ENCODE measurements at places on chromosomes 16 and 17.

DNA sequence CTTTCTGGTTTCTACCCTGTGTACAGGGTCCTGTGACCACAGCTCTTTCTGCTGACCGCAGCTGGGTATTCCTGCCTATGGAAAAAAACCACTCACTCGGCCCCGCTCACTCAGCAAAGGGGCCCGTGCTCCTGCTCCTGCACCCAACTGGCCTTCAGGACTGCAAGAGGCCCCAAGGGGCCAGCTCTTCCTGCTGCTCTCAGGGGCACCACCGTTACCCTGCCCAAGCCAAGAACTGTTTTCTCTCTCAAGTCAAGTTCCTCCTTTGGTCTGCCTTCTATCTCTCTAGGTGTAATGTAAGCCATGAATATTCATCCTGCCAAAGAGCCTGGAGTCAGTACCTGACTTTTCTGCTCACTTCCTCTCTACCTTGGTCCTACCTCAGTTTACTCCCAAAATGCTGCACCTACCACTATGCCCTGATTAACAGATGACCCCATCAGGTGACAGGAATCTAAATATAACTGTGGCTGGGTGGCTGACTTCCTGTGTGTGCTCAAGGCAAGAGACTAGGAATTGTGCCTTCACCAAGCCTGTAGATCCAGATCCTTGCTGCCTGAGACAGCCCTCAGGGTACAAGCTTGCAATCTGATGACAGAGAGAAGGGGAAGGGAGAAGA is 20.4 kb upstream of the SCIMP start:
- DNase-seq: no peak

DNA sequence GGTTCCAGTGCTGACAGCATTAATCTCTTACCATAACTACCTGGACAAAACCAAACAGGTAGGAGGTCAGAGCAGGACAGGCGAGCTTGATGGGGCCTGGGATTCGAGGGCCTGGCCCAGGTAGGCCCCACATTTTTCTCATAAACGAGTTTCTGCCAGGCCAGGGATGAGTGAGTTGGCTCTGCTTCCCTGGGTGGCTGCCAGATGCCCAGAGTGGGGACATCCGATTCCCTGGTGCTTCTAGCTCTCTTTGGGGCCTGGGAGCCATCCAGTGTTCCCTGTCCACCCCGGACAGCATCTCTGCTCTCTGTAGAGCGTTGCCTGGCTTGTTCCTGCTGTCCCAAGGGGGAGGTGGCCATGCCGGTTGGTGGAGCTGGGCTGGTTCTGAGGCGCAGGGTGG is 25.1 kb downstream of the TSC2 start:
- DNase-seq: no peak

DNA sequence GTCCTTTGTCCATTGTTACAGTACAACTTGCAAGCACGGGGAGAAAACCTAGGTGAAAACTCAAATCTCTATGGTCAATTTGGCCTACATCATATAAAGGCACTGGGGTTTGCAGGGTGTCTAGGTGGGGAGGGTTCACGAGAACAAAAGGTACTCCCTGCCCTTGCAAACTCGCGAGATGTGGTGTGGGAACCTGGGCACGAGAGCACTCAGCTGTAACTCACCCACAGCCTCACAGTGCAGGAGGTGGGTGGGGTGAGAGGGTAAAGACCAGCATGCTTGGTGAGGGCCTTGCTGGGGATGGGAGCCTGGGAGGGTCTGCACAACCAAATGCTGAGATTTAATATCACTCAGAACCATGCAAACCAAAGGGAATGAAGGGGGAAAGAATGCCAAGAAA is 18.4 kb upstream of the ZNF594 start:
- no peak for DNase-seq

GRCh38 chr17:78764871-78765270 is 17.2 kb downstream of the CYTH1 start:
- DNase-seq: no peak

DNA sequence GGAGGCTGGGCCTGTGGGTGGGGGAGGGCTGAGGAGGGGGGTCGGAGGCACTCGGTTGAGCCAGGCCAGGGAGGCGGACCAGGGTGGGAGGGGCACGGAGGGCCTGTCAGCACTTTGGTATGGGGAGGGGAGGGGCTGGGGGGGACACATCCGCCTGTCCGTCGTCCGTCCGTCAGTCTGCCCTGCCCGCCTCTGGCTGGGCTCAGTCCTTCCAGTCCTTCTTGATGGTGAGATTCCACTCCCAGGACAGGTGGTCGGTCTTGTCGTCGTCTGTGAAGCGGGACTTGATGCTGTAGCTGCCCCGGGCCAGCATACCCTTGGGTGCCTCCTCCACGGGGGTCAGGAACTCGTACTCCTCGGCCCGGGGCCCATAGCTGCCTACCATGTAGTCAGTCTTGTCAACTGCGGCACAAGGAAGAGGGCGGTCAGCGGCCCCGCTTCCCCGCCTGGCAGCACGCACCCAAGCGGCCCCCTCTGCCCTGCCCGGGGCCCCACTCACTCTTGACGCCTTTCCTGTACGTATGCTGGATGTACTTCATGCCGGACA is 2.4 kb downstream of the ARHGDIA start:
- peak; percentile 78 for DNase-seq

GRCh38 chr17:75757086-75757681 is 7.8 kb downstream of the GALK1 start:
- no peak for DNase-seq

DNA sequence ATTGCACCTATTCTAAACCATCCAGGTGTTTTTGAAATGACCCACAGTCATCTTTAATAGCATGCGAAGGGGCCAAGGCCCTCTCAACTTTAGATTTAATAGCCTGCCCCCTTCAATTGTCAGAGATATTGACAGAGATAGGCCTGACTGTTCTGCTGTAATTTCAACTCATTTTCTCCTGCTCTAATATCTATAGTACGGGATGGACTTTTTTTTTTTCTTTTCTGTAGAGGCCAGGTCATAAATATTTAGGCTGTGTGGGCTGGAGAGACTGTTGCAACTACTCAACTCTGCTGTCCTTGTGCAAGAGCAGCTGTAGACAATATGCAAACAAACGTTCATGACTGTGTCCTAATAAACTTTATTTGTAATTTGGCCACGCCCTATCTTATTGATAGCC is 24.7 kb upstream of the KRT20 start:
- peak; percentile 36 for DNase-seq

- no peak for DNase-seq
These were observed 36.4 kb upstream of the CORO6 start for GRCh38 chr17:29659155-29659554.

DNA sequence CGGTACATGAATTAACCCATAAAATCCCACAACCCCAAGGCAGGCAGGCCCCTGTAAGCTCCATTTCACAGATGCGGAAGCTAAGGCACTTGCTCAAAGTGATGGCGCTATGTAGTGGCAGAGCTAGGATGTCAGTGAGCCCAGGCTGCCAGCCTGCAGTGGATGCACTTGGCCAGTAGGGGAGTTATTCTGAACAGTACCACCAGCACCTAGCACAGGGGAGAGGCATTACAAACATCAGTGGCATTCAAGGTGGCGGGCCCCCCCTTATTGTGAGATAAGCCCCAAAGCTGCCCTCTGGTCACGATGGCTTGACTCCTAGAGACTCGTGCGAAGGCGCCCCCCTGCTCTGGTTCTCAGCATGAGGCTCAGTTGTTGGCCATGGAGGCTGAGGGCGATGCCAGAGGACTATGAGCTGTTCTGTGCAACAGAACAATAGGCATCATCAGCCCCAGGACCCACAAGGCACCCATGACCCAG is 33.8 kb downstream of the GTF3C1 start:
- DNase-seq: peak; percentile 31

Data from DMS53 (cell line).